Urinary bladder (tissue), 4 donors: ENCODE measurements at places on chromosomes 2 and 18.
A peak's percentile ranks its signal among the peaks of the same experiment; 100 is the strongest.

GRCh38 chr18:52499644-52500043, 159.6 kb downstream of the DCC start:
- no peak for DNase-seq

GRCh38 chr2:48545244-48545643, 15.3 kb downstream of the STON1 start:
- no peak for DNase-seq

GRCh38 chr2:85017411-85018048, 46.6 kb downstream of the KCMF1 start:
- no peak for DNase-seq

- peak; percentile 3 for DNase-seq
Observed at GRCh38 chr2:201698588-201699226, at the start of gene MPP4. TSS of gene MPP4 (minus strand) at chr2:201698644. CDS start at chr2:201693954, 4,690 bp downstream.

DNA sequence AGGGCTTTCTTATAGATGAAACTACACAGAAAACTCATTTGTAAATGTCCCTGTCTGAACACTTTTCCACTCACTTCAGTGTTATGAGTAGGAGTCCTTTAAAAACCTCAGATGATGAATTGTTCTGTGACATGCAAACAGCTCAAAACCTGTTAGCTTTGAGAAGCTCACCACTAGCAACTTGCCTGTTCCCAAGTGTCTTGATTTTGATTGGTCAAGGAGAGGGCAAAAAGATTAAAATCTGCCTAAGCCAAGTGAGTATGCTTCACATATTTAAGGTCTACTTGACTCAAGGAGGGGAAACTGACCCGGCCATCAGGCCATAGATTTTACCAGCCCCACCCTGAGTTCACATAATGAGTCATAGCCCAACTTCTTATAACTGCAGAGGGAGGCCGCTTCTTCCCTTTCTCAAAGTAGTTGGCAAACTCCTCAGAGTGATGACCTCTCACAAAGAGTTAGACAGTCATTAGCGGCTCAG, 45.2 kb upstream of the MEIS1 start:
- no peak for DNase-seq

DNA sequence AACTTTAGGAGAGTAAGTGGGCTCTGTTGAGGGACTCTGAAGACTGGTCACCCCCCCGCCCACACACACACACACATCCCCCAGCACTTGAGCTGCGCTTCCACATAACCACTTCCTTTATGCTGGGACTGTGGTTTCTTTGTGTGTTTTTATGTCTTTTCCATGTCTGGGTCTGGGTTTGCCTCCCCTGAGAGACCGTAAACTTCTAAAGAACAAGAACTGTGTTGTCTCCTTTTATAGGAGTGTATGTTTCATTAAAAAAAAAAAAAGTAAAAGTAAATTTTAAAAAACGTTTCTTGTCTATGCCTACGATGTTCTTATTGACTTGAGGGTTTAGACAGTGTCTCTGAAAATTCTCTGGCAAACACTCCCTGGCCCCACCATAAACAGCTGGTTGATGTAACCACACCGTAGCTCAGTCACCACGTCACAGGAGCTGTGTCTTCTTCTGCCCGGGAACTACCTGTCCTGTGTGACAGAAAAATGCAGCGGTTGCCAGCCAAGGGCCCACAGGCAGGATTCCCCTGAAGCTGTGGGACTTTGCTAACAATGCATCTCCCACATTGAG, 68.0 kb downstream of the KLHL29 start:
- DNase-seq = no peak

DNA sequence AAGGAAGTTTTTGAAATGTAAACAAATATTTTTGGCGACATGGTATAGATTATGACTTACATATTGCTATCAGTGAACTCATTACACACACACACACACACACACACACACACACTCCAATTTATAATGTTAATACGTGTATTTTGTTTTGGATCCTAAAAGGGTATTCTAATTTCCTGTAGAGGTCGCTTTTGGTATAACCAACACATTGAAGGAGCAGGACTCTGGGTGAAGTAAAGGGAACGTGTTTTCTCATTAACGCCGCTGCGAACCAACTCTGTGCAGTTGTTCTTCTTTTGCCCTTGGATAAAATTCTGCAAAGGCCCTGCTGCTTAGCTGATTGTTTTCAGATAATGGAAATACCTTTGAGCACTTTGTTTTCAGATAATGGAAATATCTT, 190.4 kb downstream of the PMAIP1 start:
- DNase-seq = no peak

DNA sequence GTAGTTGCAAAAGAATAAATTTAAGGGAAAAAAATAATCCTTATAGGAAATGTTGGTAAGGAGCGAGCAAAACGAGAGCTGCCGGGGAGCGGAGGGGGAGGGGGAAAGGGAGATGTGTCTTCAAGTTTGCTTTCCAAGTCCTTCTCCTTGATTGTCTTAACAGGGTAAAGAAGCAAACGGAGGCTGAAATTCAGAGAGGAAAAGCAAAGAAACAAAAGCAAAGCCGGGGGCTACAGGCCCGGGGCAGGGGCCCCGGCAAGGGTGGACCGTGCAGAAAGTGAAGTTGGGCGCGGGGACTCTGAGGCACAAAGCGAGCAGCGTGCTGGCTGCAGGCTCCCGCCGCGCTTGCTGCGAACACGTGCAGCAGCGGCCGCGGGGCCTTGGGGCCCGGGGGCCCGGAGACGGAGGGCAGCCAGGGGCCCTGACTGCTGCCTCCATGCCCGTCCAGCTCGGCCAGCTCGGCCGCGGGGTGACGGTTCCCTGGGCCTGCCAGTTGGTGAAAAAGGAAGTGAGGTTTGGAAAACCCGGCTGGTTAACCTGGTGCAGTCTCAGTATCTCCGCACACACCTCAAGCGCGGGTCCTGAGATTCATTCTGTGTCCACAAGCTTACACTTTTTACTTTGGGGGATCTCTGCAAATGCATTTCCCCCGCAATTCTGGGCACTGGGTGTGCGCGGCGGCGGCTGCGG, 4.1 kb downstream of the BCL11A start:
- no peak for DNase-seq

DNA sequence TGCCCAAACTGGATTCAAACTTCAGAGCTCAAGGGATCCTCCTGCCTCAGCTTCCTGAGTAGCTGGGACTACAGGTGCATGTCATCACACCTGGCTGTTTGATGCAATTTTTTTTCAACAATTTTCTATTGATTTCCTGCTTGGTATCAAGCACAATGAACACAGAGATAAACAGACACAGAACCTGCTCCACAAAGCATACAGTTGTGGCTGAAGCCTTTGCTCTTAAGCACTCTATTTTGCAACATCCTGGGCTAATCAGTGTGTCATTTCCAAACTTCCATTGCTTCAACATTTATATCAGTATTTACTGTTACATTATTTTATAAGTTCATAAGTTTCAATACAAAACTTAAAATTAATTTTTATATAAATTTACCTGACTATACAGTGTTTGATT, 79.4 kb downstream of the NEB start:
- no peak for DNase-seq

GRCh38 chr18:44958455-44958854, 277.8 kb downstream of the SETBP1 start:
- no peak for DNase-seq

DNA sequence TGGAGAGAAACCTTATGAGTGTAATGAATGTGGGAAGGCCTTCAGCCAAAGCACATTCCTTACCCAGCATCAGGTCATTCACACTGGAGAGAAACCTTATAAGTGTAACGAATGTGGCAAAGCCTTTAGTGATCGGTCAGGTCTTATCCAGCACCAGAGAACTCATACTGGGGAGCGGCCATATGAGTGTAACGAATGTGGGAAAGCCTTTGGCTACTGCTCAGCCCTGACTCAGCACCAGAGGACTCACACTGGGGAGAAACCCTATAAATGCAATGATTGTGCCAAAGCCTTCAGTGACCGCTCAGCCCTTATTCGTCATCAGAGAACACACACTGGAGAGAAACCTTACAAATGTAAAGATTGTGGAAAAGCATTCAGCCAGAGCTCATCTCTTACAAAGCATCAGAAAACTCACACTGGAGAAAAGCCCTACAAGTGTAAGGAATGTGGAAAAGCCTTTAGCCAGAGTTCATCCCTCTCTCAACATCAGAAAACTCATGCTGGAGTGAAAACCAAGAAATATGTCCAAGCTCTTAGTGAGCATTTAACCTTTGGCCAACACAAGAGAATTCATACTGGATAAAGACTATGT, 7.8 kb downstream of the ZNF892 start:
- no peak for DNase-seq

GRCh38 chr18:62790871-62791772, 75.8 kb downstream of the PHLPP1 start:
- DNase-seq = peak; percentile 54

DNA sequence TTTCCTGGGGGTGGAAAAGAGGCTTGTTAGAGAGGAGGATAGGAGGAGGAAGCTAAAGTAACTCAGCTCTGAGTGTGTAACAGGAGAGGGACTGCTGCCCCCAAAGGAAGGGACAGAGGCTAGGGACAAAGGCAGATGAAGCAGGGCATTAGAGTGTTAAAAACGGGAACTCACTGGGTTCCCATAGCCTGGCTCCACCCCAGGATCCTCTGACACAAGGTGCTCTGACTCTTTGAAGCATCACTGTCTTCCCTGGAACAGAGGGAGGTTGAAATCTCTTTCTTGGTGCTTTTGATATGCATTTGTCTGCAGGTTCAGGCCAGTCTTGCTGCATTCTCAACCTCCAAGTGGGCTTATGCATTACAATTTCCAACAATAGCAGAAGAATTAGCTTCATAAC, 22.9 kb downstream of the IL36A start:
- no peak for DNase-seq

GRCh38 chr18:5768454-5768853, 126.9 kb downstream of the TMEM200C start:
- DNase-seq = no peak

GRCh38 chr2:168538534-168538933, 82.5 kb downstream of the CERS6 start:
- no peak for DNase-seq
